ENCODE measurements at places on chromosomes 5 and 9.
A peak's percentile ranks its signal among the peaks of the same experiment; 100 is the strongest.

DNA sequence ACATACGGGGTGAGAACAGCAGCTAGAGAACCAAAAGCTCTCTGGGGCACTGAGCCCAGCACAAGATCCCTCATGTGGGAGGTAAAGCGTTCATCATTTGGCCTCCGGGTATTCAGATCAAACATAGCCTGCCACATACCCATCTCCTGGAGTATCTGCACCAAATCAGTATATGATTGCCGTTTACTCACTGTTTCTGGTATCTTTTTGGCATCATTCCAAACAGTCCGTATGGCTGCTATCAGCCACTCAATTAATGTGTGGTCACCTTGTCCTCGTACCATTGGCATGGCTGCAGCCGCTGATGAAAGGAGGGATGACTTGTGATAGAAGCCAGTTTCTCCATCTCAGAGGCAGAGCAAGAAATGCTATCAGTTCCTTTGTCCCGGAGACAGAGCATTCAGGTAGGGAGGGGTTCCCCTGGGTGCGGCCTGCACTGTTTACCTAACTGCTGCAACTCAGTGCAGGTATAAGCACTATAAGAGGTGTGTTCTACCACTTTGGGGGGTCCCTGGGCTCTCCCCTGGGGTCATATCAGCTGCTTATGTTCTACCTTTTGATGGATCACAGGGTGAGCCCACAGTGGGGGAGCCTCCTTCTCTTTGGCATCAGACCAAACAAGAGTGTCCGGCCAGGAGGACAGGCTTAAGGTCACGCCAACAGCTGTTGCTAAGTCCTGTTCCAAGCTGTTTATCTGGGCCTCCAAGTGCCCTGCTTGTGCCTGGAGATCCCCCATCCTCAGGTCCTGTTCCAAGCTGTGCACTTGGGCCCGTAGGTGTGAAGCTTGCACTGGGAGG is 9.4 kb downstream of the DMAC1 start:
- no peak for DNase-seq

DNA sequence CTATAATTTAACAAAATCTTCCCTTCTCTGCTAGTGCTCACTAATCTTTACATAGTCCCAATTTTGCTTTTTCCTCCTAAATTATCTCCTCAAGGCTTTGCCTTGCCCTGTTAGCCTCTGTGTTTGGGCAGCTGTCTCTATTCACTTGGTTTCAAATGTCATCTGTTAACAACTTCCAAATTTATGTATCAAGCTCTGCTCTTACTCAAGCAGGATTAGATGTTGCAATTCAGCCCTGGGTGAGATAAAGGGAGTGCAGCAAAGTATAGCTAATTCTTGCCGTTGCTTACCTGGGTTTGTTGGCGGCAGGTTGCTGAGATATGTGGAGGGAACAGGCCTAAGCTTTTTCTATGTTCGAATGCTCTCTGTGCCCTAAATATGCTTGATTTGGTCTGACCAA is 483.8 kb downstream of the DMAC1 start:
- no peak for DNase-seq

- no peak for DNase-seq
These were observed 47.0 kb downstream of the APC start for GRCh38 chr5:112784726-112785125.

- no peak for DNase-seq
These were observed 76.7 kb upstream of the GDNF start for GRCh38 chr5:37916525-37916924.

- no peak for DNase-seq
These were observed 60.9 kb upstream of the RPL26L1 start for GRCh38 chr5:172898218-172898842.

GRCh38 chr5:84715686-84716085 is 331.0 kb upstream of the EDIL3 start:
- DNase-seq: no peak

GRCh38 chr5:109141222-109142200 is 268.3 kb downstream of the PJA2 start:
- no peak for DNase-seq

- DNase-seq: no peak
These were observed 65.1 kb downstream of the GRIA1 start for GRCh38 chr5:153555420-153556114.

GRCh38 chr9:7974335-7974960 is 174.9 kb upstream of the DMAC1 start:
- DNase-seq: no peak

DNA sequence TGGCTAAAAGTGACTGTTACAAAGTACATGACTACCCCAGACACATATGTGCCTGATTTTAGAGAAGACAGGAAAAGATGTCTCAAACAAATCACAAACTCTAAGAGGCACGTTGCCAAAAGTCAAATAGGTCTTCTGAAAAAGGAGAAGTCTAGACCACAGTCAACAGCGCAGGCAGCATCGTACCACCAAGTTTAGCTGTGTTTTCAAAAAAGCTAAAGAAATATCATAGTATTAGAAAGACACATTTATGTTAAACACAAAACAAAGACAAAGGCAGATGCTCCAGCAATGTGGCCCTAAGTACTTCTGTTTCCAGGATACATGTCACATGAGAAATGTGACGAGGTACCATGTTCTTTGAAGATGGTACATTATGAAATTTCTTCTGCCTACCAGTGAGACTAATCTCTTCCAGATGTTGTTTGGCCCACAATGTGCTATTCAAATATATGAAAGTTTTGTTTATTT is 43.5 kb downstream of the LPAR1 start:
- DNase-seq: no peak

DNA sequence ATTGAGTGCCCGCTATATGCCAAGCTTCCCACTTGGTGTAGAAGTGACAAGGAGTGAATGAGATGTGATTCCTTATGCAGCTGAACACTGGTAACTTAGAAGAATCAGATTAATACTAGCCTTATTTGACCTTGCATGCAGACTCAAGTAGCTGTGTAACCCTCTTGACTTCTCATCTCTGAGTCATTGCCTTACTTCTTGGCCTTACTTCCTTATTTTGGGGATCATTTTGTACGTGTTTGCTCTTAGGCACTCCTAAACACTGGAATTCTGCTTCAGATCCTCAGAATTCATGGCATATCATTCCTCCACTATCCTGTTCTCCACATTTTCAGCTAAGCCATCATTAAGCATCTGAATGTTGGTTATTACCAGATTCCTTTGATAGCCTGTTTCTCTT is 948.9 kb upstream of the ARRDC3 start:
- no peak for DNase-seq

DNA sequence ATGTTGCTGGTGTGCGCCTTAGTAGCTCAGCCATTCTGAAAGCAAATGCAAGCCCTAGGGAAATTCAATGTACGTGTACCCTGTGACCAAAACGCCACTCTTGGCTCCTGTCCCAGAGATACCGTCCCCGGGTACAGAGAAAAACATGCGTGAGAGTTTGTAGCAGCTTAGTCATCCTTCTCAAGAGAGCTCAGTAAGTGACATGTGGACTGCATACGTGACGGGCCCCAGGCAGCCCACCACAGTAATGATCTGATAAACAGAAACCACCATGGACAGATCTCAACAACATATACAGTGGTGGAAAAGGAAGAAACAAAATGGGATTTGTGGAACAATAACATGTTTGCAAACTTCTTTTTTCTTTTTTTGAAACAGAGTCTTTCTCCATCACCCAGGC is 45.1 kb downstream of the S1PR3 start:
- no peak for DNase-seq

GRCh38 chr5:127596501-127596900 is 52.4 kb upstream of the CTXN3 start:
- DNase-seq: no peak

DNA sequence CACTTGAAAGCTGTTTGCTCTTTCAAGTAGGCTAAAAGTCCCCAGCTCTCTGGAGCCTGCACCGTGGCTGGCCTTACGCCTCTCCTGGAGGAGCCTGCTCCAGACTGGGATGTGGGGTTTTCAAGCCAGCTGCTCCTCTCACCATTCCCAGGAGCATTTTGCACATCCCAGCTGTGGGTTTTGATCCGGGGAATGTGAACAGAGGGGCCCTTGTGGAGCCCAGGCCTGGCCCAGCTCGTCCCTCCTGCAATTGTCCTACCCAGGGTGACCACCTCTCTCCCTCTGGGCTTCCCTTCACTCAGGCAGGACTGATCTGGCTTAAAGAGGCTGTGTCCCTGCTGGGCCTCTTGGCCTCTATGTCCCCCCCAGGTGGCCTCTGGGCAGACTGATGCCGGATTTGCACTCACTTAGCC is 32.5 kb upstream of the TIFAB start:
- no peak for DNase-seq

GRCh38 chr5:142323480-142324135 is 1.2 kb downstream of the SPRY4 start:
- no peak for DNase-seq

GRCh38 chr9:69173891-69174615 is at the start of gene TJP2:
TSS of gene TJP2 (plus strand) at chr9:69174277. CDS start at chr9:69174373, 96 bp downstream.
- peak; percentile 57 for DNase-seq

- DNase-seq: no peak
These were observed 778.1 kb downstream of the SEMA5A start for GRCh38 chr5:8767746-8768145.

- DNase-seq: no peak
These were observed 159.1 kb upstream of the RGMB start for GRCh38 chr5:98614341-98614740.

DNA sequence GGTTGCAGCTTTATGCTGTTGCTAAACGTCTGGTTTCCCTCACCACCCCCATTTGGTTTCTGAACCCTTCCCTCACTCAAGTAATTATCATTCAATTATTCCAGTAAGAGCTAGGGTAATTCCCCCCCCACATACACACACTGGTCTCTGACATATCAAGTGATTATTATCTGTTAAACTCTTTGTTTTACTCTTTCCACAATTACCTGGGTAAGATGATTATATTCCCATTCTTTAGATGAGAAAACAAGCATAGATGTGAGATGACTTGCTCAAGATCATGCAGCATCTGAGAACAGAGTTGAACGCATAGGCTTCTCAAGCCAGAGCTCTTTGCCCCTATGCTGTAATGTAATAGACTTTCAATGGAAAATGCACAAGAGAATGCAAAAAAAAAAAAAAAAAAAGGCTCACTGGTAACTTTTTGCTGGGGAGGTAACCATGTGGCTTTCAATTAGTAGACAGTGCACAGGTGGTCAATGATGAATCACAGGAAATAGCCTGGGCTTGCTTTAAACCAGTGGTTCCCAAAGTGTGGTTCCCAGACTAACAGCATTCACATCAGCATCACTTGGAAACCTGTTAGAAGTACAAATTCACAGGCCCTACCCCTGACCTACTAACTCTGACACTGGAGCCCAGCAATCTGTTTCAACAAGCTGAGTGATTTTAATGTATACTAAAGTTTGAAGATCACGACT is 87.6 kb downstream of the PIK3R1 start:
- DNase-seq: no peak

- DNase-seq: no peak
These were observed 79.0 kb upstream of the RAI14 start for GRCh38 chr5:34576891-34577666.

- DNase-seq: no peak
These were observed 92.5 kb downstream of the TLE1 start for GRCh38 chr9:81596679-81597418.

DNA sequence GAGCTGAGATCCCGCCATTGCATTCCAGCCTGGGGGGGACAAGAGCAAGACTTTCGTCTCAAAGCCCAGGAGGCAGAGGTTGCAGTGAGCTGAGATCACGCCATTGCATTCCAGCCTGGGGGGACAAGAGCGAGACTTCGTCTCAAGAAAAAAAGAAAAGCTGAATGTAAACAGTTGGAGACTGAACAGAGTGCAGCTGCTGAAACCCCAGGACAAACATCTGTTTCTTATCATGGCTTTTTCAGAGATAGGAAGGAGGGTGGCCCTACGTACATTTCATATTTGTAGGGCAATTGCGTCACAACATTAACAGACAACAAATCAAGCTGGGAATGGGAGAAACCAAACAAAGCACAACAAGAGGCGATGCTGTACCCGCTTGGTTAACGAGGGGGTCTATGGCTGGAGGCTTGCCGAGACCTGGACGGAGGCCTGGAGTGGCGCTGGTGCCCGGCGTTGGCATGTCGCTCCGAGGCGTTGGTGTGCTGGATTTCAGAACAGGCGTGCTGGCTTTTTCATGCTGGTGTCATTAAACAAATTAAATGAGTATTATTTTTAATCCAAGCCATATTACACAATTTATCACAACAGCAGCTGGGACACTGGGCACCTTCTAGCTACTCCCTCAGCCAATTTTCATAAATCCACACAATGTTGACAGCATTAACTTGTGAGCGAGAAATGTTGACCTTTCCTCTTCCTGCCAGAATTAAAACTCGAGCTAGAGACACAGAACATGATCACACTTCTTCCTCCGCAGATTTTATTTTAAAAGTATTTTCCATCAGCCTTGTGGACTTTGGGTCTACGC is 76.1 kb downstream of the TLE1 start:
- no peak for DNase-seq

- DNase-seq: no peak
These were observed 93.3 kb upstream of the CD180 start for GRCh38 chr5:67289763-67290521.

- DNase-seq: no peak
These were observed 22.9 kb upstream of the SPATA31E1 start for GRCh38 chr9:87859786-87860185.

DNA sequence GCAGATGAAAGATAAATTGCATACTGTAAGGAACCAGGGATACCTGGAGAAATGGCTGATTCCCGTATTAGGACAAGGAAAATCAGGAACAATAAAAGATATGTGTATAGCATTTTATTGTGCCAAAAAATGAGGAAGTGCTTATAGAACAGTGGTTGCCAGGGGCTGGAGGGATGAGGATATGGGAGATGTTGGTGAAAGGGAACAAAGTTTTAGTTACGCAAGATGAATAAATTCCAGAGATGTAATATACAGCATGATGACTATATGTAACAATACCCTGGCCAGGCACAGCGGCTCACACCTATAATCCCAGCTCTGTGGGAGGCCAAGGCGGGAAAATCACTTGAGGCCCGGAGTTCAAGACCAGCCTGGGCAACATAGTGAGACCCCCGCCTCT is 101.8 kb downstream of the CDK5RAP2 start:
- no peak for DNase-seq

GRCh38 chr5:65172486-65173129 is 309.1 kb downstream of the ADAMTS6 start:
- peak; percentile 66 for DNase-seq

GRCh38 chr9:23747088-23748075 is 78.7 kb downstream of the ELAVL2 start:
- no peak for DNase-seq

DNA sequence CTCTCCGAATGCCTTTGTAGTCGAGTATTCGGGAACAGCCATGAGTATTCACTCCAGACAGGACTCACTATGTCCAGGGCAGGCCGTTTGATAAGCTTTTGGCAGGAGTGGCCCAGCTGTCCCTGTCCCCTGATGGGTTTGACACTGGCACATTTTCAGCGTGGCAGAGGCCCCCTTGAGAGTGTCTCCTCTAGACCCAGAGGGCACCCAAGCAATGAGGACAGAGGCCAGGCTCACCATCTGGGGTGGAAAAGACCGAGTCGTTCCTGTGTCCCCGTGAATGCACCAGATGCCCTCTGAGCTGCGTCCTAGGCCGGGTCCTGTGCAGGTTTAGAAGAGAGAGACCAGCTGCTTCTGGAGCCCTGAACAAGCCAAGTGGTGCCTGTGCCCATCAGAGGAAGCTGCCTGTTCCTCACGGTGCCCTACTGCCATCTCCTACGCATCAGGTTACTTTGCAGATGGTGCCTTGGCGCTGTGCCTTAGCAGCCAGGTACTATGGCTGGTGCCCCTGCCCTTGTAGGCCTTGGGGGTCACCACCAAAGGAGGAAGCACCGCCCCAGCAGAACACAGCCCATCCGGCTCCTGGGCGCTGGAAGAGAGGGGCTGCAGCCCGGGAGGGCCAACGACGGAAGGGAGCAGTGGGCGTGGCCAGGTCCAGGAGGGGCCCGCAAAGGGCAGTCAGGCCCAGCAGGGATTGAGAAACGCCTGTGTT is 42.4 kb downstream of the LRSAM1 start:
- DNase-seq: no peak

GRCh38 chr5:6791031-6791430 is 77.8 kb downstream of the TENT4A start:
- no peak for DNase-seq
